Heart right ventricle (tissue), 16 donors: ENCODE measurements at places on chromosomes 3 and 15. TPM values are rescaled to one million over a fixed set of nuclear protein-coding genes. Genes with fewer than 3 reads are reported as not detected.

DNA sequence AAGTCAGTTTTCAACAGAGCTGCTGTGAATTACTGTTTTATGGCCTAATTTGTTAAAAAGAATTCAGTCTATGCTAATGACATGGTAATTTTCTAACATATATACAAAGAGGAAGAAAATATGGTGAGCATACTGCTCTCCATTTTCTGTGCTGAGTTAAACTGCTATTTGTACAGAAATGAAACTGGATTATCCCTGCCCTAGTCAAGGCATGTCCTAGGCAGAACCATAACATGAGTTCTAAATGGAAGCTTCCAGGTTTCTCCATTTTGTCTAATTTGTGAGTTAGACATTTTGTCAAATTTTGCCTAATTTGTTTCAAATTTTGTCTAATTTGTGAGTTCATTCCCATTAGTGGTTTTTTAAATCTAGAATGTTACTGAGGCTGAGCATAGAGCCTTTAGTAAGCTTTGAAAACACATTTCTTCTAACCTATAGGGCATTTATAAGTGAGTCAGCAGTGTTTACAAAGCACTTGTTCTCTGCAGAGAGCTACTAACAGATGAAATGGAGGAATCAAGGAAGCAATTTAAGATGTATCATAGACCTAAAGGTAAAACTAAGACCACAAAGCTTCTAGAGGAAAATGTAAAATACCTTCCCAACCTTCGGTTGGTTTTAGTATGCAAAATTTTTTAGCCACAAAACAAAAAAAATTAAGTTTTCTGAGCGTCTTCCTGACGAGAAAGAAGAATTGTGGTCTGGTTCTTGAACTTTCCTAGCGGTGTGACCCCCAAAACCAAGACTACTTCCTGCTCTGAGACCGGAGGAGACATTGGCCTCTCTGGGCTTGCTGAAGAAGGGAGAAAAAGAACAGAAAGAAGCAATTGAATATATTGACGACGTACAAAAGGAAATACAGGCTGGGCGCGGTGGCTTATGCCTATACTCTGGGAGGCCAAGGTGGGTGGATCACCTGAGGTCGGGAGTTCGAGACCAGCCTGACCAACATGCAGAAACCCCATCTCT is 9.8 kb downstream of the P2RY14 start:
- H3K36me3 ChIP-seq = no peaks in the 10 kb centered on the region
- H3K4me3 ChIP-seq = no peak overlapping the region
- H3K27ac ChIP-seq = peak overlapping the region; percentile 53
- no peak for DNase-seq

Gene ADAMTS17
- 5.0 TPM for total RNA-seq

- H3K4me3 ChIP-seq = no peak overlapping the region
- DNase-seq = peak; percentile 48
- no peaks in the 10 kb centered on the region for H3K36me3 ChIP-seq
- no peaks in the 10 kb centered on the region for H3K27me3 ChIP-seq
- H3K4me1 ChIP-seq = peaks cover 29% of the 10 kb centered on the region
Observed at GRCh38 chr3:195551381-195551978, 8.4 kb upstream of the PPP1R2 start.

DNA sequence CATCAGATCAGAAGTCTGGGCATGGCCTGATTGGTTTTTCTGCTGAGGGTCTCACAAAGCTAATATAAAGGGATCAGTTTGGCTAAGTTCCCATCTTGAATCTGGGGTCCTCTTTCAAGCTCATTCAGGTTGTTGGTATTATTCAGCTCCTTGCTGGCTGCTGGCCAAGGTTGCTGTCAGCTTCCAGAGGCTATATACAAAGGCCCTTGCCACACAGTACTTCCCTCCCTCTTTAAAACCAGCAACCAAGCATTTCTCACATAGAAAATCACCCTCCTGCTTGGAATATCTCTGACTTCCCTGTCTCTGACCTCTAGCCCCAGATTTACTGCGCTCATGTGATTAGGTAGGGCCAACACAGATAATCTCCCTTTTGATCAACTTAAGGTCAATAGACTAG is 442.9 kb downstream of the ERC2 start:
- no peak for DNase-seq
- no peaks in the 10 kb centered on the region for H3K36me3 ChIP-seq
- H3K4me3 ChIP-seq = no peak overlapping the region
- H3K27ac ChIP-seq = no peak overlapping the region
- no peaks in the 10 kb centered on the region for H3K4me1 ChIP-seq

Gene AP3B2
- 1.4 TPM for total RNA-seq
